ENCODE measurements at places on chromosomes 1 and 21.

GRCh38 chr1:41484402-41485241 lies at the start of gene EDN2:
Gene EDN2 (minus strand): TSS chr1:41484683. CDS start chr1:41484601, 82 bp downstream.
- no peak for DNase-seq

DNA sequence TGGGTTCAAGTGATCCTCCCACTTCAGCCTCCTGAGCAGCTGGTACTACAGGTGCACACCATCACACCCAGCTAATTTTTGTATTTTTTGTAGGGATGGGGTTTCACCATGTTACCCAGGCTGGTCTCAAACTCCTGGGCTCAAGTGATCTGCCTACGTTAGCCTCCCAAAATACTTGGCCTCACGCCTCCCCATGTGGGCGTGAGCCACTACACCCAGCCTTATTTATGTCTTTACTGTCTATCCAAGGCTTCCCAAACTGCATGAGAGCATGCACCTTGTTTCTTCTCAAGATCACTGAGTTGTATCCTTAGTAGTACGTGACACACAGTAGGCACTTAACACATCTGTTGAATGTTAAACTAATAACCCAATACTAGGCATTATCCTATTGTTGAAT lies 14.2 kb downstream of the WASF2 start:
- no peak for DNase-seq

DNA sequence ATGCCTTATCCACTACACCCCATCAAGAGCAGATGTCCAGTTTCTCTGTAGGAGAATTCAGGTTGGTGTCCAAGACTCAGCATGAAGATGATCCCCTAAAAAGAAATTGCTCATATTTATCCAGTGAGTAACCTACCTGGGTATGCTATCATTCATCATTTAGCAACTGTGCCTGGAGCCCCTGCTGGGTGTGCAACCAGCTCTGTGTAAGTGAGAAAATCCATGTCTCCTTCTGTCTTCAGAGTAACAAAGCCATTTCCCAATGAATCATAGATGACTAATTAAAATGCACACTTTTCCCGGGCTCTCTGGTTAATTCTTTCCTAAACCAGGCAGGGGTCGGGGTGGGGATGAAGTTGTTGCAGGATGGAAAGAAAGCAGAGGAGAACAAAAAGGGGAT lies 35.8 kb downstream of the OLFML3 start:
- DNase-seq = no peak

DNA sequence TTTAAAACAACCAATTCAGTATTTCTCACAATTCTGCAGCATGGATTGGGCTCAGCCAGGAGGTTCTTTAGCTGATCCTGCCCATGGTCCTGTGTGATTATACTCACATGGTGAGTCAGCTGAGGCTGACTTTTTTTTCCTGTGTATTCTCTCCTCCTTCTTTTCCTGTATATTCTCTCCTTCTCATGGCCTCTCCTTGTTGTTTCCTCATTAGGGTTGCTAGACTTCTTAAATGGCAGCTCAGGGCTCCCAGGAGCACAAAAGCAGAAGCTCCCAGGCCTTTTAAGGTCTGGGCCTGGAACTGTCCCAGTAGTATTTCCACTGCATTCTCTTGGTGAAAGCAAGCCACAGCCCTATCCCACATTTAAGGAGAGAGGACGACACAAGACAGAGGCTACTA lies 26.8 kb downstream of the VANGL1 start:
- no peak for DNase-seq

GRCh38 chr1:159870704-159871103 lies 8.2 kb upstream of the VSIG8 start:
- DNase-seq = no peak

All from hippocampal formation (tissue), 2 donors.